Substantia nigra (tissue), 51 donors: ENCODE measurements at places on chromosomes 1 and 21.

DNA sequence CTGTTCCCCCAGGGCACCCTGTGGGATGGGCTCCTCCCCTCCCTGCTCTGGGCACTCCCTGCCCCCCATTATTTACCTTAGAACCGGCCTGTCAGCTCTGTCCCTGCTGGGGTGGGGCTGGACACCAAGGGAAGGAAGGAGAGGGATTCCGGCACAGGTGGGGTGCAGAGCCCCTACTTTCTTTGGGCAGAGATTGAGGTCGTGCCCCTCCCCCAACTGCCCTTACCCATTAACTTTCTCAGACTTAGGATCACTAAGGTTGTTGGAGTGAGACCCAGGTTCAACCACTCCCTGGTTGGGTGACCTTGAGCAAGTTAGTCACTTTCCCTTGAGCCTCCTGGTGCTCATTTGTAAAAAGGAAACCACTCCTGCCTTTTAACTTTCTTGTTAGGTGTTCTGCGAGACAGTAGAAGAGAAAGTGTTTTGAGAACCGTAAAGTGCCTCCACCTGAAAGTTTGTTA lies 57.0 kb upstream of the SYNC start:
- DNase-seq, result no peak

- no peak for DNase-seq
Measured at GRCh38 chr21:32226444-32226843, 52.4 kb downstream of the MIS18A start.

- DNase-seq, result no peak
Measured at GRCh38 chr1:89962742-89963075, 32.2 kb upstream of the ZNF326 start.

DNA sequence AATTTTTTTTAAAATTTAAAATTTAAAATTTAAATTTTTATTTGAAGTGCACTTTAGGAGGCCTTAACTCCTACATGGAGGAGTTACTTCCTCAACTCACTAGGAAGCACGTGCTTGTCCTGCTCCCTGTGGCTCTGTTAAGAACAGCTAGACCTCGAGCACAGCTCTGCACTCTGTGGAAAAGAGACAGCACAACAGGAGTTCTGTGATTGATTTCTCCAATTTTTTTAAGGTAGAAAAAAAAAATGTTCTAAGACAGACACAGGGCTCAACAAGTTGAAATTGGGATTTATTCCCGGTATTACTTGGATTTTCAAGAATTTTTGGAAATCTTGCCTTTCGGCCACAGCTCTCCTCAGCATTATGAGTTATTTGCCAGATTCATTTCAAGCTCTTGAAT lies 356.6 kb upstream of the LYPLAL1 start:
- DNase-seq, result no peak

DNA sequence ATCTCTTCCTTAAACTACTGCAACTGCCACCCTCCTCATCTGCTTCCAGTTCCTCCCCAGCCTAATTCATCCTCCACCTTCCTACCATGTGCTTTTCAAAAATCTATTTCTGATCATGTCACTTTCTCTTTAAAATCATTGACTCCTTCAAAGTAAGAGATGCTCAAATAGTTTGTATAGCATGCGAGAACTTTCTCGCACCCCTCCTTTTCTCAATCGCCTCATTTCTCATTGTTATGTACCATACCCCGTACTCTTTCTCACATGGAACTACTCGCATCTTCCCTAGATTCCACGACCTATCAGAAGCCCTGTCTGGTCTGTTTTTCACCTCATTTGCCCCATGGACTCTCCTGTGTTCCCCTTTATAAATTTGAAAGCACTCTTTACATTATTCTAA lies 238.2 kb downstream of the NRIP1 start:
- DNase-seq, result no peak
